ENCODE measurements at places on chromosomes 12 and 14.

GRCh38 chr12:26378711-26379110, 183.3 kb downstream of the SSPN start:
- DNase-seq: no peak

DNA sequence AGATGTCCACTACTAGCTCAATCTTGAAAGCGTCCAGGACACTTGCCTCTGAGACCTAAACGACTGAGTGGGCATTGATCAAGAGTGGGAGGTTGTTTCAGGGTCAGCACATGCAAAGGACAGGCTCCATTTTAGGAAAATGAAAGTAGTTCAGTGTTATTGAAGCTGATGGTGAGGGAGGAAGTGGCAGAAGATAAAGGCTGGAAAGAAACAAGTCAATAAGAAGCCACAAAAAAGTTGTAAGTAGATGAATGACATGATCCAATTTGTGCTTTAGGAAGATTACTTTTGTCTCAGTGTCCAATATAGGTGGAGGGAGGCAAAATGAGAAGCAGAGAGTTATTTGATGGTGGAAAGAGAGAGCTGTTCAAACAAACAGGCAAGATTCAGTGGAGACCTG, 22.0 kb downstream of the GPR65 start:
- DNase-seq: no peak

DNA sequence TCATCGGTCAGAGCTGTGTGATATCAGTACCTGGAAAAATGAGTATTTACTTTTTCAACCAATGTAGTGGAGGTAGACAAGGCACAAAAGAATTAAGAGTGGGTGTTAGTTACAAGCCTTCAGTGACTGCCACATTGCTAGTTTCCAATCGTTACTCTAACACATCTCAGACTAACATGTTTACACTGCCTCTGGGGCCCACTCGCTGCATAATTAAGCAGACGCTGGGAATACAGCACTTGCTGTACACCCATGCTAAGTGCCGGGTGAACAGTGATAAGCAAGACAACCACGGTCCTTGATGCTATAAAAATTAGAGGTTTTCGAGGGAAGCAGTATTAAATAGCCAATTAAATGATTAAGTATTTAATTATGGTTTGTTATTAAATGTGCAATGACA, 1147.6 kb downstream of the AACS start:
- no peak for DNase-seq

DNA sequence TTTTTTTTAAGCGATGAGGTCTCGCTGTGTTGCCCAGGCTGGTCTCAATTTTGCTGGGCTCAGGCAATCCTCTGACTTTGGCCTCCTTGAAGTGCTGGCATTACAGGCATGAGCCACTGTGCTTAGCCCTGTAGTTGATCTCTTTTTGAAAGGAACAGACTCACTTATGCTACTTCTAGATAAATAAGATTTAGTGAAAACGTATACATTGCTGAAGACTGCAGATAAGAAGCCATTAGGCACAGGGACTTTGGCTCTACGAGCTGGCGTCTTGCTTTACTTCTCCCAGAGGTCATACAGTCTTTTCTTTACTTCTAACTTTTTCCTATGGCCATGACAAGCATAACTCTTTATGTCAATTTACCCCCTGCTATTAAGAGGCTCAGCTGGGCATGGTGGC, 9.4 kb downstream of the PTGR2 start:
- no peak for DNase-seq

DNA sequence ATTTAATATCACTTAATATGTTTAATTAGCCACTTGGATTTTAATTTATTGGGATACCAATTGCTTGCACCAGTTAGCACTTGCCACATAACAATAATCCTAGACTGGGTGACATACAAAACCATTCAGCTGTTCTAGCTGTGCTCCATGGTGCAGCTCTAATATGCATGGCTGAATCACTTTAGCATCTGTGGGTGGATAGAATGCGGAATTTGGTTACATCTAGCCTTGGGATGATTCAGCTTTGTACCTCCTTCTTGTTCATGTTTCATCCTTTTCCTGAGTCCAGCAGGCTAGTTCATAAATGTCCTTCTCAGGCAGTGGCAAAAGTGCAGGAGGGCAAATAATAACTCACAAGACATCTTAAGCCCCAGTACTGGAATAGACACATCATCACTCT, 1263.0 kb downstream of the LRFN5 start:
- DNase-seq: no peak

DNA sequence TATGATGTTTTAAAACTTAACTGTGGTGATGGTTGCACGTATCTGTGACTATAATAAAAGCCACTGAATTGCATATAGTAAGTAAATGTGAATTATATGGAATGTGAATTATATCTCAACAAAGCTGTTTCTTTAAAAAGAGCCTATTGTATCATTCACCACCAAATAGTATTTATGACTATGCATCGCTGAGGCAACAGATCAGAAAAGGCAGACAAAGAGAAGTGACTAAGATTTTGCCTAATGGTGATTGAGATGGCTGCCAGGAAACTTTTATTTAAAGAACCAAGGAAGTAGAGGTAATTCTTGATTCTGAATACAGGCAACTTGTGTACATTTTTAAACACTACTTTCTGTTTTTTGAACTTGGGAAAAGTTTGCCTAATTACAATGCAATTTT, 31.7 kb downstream of the DHRS7 start:
- DNase-seq: no peak

GRCh38 chr14:104634138-104634760, 29.7 kb upstream of the TMEM179 start:
- no peak for DNase-seq

- no peak for DNase-seq
Observed at GRCh38 chr12:33438851-33439586, 600 bp downstream of the SYT10 start.

DNA sequence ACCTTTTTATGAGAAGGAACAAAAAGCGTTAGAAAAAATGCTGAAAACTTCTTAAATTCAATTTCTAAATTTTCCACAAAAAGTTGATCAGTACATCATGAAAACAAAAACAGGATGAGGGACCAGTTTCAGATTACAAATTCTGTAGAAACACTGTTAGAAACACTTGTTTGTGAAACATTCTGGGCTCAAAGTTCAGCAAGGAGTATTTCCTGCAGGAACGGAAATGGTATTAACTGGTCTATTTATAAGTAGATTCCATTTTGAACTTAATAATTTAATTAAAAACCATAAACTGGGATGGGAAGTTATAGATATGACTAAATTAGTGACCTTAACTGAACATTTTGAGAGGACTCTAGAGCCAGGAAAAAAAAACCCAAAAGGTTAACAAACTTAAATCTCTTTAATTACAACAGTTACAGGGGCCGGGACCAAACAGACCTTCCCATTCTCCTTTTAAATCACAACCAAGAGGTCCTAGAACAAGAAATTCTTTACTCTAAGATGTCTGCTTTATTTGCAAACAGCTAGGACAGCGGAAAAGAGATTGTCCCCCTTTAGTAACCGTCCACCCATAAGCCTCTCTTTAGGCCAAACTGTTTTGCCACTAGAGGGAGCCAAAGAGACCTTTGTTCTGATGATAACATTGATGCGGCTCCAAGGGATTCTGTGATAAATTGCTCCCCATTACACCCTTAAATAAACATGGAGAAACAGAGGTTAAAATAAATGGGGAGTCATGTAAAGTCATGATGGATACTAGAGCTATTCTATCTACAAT, 69.0 kb upstream of the RERGL start:
- no peak for DNase-seq

DNA sequence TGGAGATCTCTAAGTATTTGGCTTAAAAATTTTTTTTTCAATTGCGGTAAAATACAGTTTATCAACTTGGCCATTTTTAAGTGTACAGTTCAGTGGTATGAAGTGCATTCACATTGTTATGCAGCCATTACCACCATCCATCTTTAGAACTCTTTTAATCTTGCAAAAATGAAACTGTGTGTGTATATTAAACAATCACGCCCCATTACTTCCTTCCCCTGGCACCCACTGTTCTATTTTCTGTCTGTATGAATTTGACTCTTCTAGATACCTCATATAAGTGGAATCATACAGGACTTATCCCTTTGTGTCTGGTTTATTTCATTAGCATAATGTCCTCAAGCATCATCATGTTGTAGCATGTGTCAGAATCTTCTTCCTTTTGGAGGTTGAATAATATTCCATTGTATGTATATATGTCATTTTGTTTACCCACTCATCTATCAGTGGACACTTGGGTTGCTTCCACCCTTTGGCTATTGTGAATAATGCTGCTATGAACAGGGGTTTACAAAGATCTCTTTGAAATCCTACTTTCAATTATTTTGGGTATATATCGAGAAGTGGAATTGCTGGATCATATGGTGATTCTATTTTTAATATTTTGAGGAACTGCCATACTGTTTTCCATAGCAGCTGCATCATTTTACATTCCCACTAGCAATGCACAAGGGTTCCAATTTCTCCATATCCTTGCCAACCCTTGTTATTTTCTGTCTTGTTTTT, 62.9 kb downstream of the SAMD4A start:
- DNase-seq: no peak

- DNase-seq: no peak
Observed at GRCh38 chr12:15536446-15536845, 214.1 kb downstream of the PTPRO start.

DNA sequence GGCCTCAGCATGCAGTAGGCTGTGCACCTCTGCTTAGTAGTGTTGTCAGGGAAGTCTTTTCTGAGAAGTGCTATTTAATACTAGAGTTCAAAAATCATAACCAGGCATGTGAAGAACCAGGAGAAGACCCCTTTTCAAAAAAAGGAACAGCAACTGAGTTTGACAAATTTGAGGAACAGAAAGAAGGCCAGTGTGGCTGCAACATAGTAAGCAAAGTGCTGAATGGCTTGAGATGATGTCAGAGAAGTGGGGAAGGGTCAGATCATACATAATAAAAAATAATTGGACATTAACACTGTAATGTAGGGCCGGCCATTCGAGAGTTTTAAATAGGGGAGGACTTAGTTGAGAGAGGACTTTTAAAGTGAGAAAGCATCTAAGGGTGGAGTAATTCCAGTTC, 11.1 kb upstream of the CNTN1 start:
- DNase-seq: no peak

DNA sequence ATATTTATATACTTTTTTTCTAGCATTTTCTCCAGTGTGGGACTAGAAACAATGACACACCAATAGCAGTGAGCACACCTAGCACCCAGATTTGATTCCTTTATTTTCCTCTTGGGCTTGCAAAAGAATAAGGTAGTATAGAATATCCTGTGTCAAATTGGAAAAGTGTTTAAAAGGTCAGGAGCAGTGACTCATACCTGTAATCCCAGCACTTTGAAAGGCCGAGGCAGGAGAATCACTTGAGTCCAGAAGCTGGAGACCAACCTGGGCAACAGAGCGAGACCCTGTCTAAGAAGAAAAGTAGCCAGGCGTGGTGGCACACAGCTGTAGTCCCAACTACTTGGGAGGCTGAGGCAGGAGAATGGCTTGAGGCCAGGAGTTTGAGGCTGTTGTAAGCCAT, 53.8 kb upstream of the SGPP1 start:
- DNase-seq: no peak

DNA sequence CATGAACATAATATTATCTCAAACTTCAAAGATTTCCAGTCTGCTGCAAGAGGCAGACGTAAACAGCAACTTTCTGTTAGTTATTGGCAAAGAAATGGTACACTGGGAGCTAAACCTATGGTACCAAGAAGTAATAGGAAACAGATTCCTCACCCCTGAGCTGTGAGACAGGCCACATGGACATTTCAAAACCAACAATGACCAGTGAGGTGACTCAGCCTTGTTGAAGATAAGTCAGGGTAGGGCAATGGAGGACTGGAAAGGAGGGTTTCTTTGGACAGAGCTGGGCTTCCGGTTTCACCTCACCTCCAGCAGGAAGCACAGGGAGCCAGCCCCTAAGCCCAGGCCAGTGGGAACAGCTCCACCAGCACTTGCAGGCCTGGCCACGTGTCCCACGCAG, 1320.5 kb downstream of the AACS start:
- no peak for DNase-seq

DNA sequence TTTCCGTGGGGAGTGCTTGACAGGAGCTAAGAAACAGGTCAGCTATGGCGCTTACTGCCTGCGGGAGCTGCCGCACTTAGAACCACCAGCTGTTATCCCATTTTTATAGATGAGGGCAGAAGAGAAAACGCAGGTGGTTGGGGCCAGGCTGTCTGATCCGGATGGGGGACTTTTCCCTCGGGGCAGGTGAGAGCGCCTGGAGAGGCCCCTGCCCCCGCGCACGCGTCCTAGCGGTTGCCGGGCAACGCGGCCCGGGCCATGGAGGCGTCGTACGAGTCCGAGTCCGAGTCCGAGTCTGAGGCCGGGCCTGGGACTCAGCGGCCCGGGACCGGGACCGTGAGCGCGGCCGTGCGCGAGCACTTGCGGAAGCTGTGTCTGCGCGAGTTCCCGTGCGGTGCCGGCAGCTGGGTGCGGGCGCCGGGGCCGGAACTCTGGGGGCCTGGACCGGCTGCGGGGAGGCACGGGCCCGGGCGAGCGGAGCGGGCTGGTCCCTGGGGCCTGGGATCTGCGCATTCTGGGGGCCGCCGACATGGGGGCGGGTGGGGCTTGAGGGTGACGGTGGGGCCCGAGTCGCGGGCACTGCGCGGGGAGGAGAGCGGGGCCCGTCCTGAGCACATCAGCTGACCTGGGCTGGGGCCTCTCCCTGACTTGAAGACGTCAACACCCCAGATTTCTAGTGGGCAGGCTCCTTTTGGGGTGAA, at the start of gene LRRC43:
Gene LRRC43, plus strand, starts transcription at position 237 of the 701 bp plus-strand sequence. Its CDS starts 22 bp downstream, at position 259.
- DNase-seq: no peak

DNA sequence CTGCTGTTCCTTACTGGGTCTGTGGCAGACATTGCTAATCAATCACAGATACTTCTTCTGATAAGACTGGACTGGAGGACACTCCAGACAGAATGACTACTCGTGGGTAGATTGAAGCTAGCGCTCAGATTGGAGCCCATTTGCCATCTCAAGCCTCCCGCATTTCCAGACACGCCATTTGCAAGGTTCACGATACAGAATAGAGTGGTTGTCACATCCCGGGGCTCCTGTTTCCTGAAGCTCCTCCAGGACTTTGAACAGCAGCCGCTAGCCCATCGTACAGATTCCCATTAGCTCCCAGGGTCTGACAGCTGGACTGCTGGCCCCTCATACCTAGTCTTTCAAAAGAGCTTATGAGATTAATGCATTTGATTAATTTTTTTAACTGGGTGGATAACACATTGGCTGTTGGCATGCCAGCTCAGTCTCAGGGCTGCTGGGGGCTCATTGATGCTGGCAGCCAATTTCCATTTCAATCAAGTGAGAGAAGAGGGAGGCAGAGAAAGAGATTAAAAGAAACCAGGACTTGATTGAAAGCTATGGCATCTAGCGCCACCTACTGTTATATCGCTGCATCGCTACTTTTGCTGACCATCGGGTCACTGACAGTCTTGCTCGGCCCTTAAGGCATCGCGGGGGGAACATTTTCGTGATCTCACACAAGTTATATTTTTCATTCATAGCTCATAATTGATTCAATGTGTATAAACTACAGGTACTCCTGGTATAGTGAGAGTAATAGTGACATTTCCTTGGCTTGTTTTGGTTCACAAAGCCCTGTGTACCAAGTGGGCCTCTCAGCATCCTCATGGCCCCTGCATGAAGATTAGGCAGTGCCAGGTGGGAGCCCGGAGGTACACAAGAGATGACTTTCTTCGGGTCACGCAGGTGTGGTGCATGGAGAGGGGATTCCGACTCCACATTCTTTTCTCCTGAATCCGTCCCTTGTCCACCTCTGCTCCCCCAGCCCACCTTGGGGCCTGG, 78.6 kb downstream of the CCDC60 start:
- peak; percentile 19 for DNase-seq

Data from GM12864 (cell line).